ENCODE measurements at places on chromosomes 5 and 9. TPM values are rescaled to one million over a fixed set of nuclear protein-coding genes. Genes with fewer than 3 reads are reported as not detected.

GRCh38 chr9:137240841-137241489 lies at the start of gene TUBB4B:
Gene TUBB4B, plus strand, starts transcription at chr9:137241287. Its CDS starts 74 bp downstream, at chr9:137241361.
- DNase-seq, result peak; percentile 99

- no peak for DNase-seq
Observed at GRCh38 chr5:143488381-143488780, 84.9 kb upstream of the NR3C1 start.

GRCh38 chr5:82244151-82244550 lies 34.0 kb downstream of the RPS23 start:
- DNase-seq, result no peak

GRCh38 chr5:6359555-6360322 lies 18.6 kb downstream of the MED10 start:
- no peak for DNase-seq

GRCh38 chr5:143870871-143871632 lies 59.1 kb downstream of the HMHB1 start:
- no peak for DNase-seq

DNA sequence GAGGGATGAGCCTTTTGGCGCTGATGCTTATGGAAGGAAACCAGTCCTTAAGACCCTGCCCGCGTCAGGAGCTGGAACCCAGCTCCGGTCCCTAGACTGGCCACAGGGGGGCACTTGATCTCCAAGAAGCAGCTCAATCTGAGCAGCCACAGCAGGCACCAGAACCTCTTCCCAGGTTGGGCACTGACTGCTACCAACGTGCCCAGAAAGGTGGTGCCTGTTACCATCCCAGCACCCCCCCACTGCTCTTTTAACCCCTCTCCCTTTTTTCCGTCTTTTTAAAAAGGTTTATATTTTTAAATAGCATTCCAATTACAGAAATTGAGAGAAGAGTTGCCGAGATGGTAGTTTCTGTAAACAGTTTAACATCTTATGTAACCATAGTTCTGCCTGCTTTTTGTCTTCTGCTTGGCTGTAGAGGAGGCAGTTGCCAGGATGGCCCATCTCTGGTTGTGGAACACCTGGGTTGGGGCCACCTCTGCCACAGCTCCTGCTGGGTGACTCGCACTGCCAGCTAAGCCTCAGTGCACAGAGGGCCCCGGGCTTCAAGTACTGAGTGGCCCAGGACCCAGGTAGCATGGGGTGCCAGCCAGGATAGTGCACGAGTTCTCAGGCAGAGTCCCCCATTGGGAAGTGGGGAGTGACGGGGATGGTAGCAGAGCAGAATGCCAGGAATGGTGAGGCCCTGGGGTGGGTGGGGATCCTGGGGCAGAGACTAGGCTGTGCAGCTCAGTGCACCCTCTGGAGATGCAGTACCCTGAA lies 62.8 kb downstream of the PFDN1 start:
- DNase-seq, result no peak

DNA sequence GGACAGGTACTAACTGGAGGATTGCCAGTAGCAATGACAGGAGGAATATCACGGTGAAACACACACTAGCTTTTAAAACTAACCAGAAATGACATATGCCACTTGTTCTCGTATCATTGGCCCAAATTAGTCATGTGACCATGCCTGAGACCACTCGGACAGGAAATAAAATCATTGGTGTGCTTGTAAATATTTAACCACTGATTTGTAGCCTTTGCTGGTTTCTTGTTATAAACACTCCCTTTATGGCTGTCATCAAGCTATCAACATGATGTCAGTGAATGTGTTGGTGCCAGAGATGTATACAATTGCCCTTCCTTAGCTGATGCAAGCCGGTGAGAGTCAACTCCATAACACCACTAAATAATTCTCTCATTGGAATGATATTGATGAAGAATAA lies 123.7 kb upstream of the ANKH start:
- DNase-seq, result no peak

- DNase-seq, result no peak
Observed at GRCh38 chr5:151288180-151288579, 15.4 kb downstream of the SLC36A3 start.

DNA sequence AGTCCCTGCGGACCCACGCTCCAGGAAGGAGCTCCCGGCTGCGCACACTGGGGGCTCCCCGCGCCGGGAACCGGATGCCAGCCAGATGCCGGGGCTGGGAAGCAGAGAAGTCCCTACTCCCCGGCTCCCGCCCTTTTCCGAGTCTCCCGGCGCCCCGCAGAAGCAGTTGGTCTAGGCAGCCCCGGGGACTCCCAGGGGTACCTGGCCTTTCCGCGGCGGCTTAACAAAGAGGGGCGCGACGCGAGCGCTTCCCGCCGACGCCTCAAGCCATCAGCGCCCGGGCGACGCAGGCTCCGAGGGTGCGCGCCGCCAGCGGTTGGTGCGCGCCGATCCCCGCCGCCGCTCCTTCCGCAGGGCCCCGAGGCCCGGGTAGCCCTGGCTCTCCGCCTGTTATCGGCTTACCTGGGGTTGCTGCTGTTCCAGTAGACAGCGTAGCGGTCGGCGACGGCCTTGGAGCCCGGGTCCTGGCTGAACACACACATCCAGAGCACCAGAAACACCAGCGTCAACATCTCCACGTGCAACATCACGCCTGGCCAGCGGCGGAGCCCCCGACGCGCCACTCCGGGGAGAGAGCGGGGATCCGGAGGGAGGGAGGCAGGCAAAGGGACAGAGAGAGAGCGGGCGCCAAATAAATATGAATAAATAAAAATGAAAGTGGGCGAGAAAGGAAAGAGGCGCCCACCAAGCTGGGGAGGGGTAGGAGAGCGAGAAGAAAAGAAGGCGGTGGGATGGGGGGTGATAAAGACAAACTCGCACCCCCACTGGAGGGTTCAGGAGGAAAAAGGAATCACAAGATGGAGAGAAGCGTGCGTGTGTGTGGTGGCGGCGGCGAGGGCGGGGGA lies 428 bp downstream of the EFNA5 start:
- no peak for DNase-seq

- no peak for DNase-seq
Observed at GRCh38 chr9:92184041-92184564, 68.9 kb upstream of the SPTLC1 start.

DNA sequence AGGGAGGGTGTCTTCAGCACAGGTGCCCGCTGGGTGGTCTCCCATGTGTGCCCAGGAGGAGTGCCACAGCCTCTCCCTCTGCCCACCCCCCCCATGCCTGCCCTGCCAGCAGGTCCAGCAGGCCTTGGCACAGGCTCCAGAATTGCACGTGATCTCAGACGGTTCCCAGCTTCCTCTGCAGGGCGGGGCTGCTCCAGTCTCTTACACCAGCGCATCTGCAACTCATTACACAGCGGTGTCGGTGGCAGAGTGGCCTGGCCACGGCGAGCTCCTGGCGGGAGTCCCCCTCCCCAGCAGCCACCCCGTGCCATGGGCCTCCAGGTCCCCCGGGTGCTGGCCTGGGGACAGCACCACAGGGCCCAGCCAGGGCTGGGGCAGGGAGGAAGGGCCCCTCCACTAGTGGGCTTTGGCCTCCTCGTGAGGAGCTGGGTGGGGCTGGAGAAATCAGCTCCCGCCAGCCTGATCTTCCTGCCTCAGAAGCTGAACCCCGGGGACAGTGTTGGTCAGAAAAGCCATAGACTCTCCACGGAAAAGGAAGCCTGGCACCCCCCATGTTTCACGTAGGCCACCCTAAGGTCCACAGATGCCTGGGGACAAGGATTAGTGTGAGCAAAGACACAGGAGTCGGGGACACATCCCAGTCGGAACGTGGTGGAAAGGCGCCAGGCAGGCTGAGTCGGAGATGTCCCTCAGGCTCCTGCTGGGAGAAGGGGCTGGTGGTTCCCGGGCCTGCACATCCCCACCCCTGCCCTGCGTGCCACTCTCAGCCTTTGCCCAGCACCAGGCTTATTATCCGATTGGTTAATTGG lies 40.2 kb downstream of the RXRA start:
- peak; percentile 95 for DNase-seq

DNA sequence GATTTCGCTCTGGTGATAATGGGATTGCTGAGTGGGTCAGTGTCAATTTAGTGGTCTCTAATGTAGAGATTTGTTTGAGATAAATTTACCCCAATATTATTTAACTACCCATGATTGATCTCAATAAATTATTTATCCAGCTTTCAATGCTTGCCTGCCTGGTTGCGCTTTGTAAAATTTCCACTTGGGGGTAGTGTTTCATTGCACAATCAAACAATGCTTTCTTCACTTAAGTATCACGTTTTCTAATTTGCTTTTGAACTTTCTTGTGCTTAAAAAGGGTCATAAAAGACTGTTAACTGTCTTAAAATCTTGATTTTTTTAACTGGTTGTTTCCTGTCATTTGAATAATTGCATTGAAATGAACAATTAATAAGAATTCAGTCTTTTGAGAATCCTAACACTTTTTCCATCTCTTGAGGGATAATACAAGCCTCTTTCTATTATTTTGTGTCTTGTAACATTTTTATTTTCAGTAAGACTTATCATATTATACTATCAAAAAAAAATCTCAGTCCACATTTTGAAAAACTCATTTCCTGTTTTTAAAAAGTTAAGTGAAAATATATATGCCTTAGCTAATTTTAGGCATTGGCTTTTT lies 18.7 kb downstream of the HSD17B4 start:
- DNase-seq, result no peak

GRCh38 chr9:76475686-76476085 lies 16.7 kb downstream of the GCNT1 start:
- no peak for DNase-seq

DNA sequence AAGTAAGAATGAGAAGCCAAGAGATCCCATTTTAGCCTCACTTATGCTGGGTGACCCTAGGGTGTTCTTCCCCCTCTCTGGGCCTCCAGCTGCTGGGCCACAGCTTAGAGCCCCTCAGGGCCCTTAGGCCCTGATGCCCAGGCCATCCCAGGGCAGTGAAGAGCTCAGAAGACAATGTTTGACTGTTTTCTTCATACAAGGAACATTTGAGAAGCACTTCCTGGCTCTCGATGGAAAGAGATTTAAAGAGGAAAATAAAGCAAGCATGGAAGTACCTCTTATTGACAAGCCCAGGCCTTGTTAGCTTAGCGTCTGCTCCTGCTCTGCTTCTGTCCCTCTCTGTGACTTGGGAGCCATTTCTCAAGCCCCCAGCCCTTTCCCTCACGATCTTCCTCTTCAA lies 165.9 kb upstream of the SMIM23 start:
- DNase-seq, result no peak

DNA sequence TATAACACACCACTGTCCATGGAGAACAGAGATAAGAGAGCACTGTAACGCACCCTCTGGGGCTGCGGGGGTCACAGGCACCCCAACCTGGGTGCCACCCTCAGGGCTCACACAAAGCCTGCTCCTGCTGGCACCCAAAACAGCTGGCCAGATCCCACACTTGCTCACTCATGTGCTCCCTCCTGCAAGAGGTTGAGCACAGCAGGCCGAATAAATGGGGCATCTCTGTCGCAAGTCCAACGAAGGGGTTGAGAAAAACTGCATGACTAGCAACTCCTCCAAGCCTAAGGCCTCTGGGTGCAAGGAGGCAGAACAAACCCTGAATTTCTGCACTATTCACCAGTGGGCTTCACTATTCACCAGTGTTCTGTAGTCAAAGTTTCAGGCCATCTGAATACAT lies 80.3 kb downstream of the SECISBP2 start:
- DNase-seq, result no peak

DNA sequence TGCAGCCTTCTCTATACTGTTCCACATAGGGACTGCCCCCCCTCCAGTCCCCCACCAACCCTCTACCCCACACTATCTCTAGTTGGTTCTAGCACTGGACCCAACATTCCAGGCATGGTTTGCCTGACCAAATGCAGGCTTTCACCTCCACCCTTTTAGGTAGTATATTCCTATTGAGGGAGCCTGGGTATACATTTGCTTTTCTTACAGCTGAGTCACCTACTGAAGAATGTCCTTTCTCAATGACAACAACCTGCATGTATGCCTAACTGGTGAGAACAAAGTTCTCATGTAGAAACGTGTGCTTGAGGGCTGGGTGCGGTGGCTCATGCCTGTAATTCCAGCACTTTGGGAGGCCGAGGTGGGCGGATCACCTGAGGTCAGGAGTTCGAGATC lies 8.2 kb downstream of the TNIP1 start:
- no peak for DNase-seq

Gene SPATA31D1
- not detected for total RNA-seq

Gene PHYKPL
- 63.4 TPM for total RNA-seq

Gene SMIM33
- total RNA-seq, result not detected

Gene PDCD1LG2
- 1.6 TPM for total RNA-seq

Gene AK6
- 25.6 TPM for total RNA-seq

Gene CER1
- not detected for total RNA-seq

Gene PBX3
- 29.8 TPM for total RNA-seq

Gene SPATA31D4
- total RNA-seq, result not detected

Gene INSL4
- not detected for total RNA-seq

Gene LRRC70
- total RNA-seq, result 8.6 TPM

Gene TXN
- total RNA-seq, result 96.7 TPM

Gene BARHL1
- not detected for total RNA-seq

Gene SMIM15
- 34.0 TPM for total RNA-seq

Gene PCDHB12
- total RNA-seq, result 3.7 TPM
